ENCODE measurements at places on chromosomes 1 and 21. TPM values are rescaled to one million over a fixed set of nuclear protein-coding genes. Genes with fewer than 3 reads are reported as not detected.

The ENSA gene
- 181 TPM for total RNA-seq

The SLC30A2 gene
- 0.15 TPM for total RNA-seq

The SH2D5 gene
- total RNA-seq = 0.12 TPM

The OR14C36 gene
- not detected for total RNA-seq

The OXCT2 gene
- total RNA-seq = 0.82 TPM

The DCDC2B gene
- total RNA-seq = not detected

The LYSMD1 gene
- 8.7 TPM for total RNA-seq

The CFAP74 gene
- total RNA-seq = 0.23 TPM

The C1orf141 gene
- 0.45 TPM for total RNA-seq

The CTSK gene
- total RNA-seq = 54.5 TPM

The DCST2 gene
- total RNA-seq = 0.60 TPM

The S100A13 gene
- total RNA-seq = 80.0 TPM

The PGLYRP4 gene
- total RNA-seq = not detected

The PTGFR gene
- total RNA-seq = 4.7 TPM

The SOAT1 gene
- 102 TPM for total RNA-seq

The SH3BGR gene
- total RNA-seq = 3.6 TPM

The CHI3L2 gene
- 222 TPM for total RNA-seq

The PEX10 gene
- 14.3 TPM for total RNA-seq

The DVL1 gene
- 67.4 TPM for total RNA-seq

The TAS1R1 gene
- total RNA-seq = not detected

The CFAP126 gene
- total RNA-seq = 5.8 TPM

The COL11A1 gene
- total RNA-seq = 4.4 TPM

The ERICH3 gene
- 3.5 TPM for total RNA-seq

The PROX1 gene
- total RNA-seq = 6.2 TPM

Measured in left lung (tissue), 14 donors.